A549 treated with Hydrocortisone at 1 μM for 4 hours (cell line): ENCODE measurements at places on chromosomes 3 and 15. TPM values are rescaled to one million over a fixed set of nuclear protein-coding genes. Genes with fewer than 3 reads are reported as not detected.

Gene NR1I2
- total RNA-seq, result not detected in 5 replicates

Gene AMOTL2
- total RNA-seq, result 48.8 to 54.2 TPM (median 50.3 TPM) in 5 replicates

Gene TLR9
- total RNA-seq, result 0.02 to 0.03 TPM in 2 of 5 replicates, not detected in the others

Gene IL5RA
- total RNA-seq, result not detected in 5 replicates

Gene LRRC31
- not detected in 5 replicates for total RNA-seq

Gene OIP5
- total RNA-seq, result 13.0 to 13.8 TPM (median 13.1 TPM) in 5 replicates
